ENCODE measurements at places on chromosomes 4 and X.

DNA sequence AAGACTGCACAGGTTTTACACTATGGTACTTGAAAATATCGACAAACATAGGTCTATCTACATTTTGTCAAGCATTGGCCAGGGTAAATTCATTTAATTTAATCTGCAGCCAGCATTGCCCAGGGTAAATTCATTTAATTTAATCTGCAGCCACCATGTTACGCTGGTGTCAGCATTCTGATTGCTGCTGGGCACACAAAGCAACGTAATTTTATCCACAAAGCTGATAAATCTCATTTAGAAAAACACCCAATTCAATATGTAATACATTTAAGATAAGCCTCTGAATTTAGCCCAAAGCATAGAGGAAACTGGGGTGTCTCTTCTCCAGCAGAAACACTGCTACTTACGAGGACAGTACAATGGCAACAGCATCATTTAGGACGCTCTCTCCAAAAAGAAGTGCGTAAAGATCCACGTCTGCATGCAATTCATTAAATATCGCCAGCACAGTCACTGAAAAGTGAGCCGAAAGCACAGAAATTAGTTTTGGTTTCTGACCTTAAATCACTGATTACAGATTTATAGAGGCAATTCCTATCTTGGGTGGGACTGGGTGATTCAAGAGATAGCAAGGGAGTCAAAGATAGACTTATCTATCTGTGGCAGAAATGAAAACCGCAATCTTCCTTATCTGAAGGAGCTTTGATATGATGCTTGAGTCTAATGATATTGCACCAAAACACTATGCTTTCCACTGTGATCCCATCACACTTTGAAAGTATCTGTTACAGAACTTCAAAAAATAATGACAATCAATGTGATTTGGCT is 88.8 kb downstream of the CHST7 start:
- no peak for DNase-seq

DNA sequence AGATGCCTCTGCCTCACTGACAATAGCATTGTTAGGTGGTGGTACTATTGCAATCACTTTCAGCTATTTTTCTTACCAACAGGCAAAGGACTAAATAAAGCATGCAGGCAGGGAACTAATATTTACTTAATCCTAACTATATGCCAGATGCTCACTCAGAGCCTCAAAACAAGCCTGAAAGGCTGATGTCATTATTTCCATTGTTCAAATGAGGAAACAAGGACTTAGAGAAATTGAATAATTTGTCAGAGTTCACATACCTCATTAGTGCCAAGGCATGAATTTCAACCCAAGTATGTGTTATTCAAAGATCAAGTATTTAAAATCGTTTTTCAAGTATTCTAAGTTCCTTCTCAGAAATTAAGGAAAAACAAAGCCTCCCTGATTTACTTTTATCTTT is 374.9 kb upstream of the TECRL start:
- DNase-seq: no peak

- no peak for DNase-seq
Observed at GRCh38 chr4:139858436-139859205, 193.0 kb downstream of the MGST2 start.

DNA sequence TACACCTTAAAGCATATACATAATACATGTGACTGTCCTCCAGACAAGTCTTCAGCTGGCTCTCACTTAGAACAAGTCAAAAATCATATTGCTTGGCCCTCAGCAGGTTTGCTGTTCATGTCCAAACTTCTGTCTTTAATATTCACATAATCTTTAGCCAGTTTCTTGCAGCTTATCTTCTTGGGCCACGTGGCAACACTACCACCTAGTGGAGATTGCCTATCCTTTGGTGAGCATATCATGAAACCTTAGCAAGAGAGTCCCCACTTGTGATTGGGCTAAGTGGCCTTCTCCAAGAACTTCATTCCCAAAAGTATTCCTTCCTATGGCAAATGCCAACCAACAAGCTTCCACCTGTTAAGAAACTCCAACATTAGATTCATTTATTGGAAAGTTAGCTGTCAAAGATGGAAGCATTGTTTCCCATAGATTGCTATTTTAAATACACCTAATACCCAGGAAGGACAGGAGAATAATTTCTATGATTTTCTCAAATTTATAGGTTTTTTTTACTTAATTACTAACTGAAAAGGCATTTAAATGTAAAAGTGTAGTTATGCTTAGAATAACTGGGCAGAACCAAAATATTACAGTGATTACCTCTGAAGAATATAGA is 231.9 kb upstream of the INTU start:
- peak; percentile 43 for DNase-seq

DNA sequence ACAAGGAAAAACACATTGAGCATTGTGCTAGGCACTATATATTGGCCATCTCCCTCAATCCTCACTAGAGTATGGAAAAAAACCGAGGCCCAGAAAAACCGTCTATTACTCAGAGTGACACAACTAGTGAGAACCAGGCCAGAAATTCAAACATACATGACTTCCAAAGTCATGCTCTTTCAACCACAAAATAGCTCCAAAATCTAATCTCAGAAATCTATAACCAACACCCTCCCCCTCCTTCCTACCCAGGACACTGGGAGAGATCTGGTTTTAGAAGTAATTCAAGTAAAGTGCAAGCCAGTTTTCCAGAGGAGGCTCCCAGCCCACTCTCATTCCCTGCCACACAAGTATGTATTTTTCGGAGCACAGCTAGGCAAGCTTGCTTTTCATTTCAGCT is 7.6 kb downstream of the HS3ST1 start:
- DNase-seq: no peak

DNA sequence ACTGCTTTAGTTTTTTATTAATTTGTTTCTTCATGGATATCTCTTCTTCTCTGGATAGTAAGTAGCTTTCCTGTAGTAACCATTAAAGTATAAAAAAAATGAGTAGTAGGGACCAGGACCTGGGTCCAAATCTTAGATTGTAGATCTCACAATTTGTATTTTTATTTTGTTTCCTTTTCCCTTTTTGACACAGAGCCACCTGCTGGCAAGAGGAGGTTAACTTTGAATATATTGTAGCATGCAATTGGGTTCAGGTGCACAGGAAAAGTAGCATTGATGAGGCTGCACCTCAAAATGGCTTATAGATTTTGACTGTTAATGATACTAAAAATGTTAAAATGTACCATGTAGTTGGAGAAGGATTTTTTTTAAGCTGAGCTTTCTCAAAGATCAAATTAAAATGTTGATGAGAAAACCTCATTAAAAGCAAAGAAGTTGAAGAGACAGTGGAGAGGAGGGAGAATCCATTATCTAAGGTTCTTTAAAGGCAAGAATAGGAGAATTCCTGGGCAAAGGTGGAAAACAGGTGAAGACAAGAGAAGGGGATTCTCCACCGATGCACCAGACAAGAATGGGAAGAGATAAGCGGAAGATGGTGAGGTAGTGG is 48.3 kb upstream of the HPGDS start:
- peak; percentile 6 for DNase-seq

GRCh38 chr4:24912252-24913118 is at the start of gene CCDC149:
Gene CCDC149, minus strand, starts transcription at chr4:24913042. Its CDS starts 178 bp downstream, at chr4:24912864.
- DNase-seq: peak; percentile 50

- no peak for DNase-seq
Observed at GRCh38 chrX:17587366-17587765, 149.9 kb upstream of the SCML1 start.

DNA sequence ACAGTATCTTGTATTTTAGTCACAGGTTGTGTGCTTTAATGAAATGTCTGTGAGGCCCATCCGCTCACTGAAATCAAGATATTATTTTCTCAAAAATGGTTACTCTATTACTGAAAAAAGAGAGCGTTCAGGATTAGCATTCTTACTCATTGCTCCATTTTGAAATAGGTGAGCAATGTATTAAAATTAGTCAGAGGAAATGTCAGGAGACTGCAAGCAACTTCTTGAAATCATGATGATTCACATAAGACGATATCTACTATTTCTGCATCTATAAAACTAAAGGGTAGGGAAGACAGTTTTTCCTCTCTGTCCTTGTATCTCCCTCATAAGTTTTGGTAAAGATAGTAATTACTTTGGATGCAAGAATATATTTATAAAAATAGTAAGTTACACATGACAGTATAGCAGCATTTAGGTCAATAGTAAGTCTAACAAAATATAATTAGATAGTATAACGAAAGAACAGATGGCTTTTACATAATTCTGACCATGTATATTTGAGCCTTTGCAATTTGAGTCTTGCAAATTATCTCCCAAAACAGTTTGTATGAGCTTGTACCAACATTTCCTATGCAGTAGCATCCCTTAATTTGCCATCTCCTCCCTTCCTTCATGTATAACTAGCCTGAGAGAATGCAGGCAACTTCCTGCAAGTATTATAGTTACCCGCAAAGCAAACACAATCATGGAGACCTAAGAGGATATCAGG is 937.8 kb downstream of the PCDH7 start:
- no peak for DNase-seq

GRCh38 chr4:10096978-10097335 is 19.6 kb downstream of the WDR1 start:
- DNase-seq: no peak

- peak; percentile 18 for DNase-seq
Observed at GRCh38 chr4:79241846-79242245, 84.0 kb downstream of the NAA11 start.

DNA sequence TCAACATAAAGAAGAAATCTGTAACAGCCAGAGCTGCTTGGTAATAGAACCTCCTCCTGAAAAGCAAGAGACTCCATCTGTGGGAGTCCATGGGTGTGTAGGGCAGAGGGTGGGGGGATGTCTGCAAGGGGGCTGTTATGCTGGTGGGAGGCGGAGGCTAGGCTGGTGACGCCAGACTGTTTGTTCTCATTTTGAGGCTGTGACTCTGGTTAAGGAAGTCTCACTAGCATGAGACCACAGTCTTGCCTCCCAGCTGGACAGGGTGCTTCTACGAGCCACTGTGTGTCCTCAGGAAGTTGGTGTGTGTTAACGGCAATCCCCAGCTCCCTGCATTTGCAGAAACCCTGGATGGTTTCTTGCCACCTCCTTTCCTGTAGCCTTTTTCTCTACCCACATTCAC is 79.8 kb downstream of the NSUN7 start:
- no peak for DNase-seq

DNA sequence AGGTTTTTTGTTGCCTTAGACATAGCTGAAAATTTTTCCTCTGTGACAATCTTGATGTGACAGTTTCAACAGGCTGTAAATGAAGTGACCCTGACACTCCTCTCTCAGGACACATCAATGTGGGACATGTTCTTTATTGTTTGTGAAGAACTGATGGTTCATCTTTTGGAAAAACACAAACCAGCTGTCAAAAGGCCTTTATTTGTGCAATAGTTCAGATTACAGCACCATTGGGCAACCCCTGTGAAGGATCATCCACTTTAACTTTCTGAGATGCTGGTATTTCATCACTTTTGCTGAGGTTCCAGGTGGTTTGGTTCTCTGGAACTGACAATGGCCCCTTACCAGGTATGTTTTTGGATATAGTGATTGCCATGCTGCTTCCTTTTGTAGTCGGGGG is 40.3 kb downstream of the OSTC start:
- DNase-seq: no peak

- DNase-seq: no peak
Observed at GRCh38 chrX:69234624-69235023, 69.4 kb upstream of the PJA1 start.

DNA sequence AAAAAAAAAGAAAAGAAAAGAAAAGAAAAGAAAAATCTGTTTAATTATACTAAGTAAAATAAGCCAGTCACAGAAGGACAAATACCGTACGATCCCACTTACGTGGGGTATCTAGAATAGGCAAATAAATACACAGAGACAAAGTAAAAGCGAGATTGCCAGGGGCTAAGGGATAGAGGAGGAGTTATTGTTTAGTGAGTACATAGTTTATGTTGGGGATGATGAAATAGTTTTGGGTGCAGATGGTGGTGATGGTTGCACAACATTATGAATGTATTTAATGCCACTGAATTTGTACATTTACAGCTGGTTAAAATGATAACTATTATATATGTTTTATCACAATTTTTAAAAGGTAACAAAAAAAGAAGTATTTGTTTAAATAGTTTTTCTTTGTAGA is 7.1 kb downstream of the CA5B start:
- DNase-seq: no peak

- no peak for DNase-seq
Observed at GRCh38 chr4:56077676-56078075, 128.9 kb downstream of the CEP135 start.

GRCh38 chrX:103250977-103251376 is 4.0 kb downstream of the TCEAL8 start:
- no peak for DNase-seq

- DNase-seq: no peak
Observed at GRCh38 chrX:47169273-47169672, 24.3 kb downstream of the RBM10 start.

DNA sequence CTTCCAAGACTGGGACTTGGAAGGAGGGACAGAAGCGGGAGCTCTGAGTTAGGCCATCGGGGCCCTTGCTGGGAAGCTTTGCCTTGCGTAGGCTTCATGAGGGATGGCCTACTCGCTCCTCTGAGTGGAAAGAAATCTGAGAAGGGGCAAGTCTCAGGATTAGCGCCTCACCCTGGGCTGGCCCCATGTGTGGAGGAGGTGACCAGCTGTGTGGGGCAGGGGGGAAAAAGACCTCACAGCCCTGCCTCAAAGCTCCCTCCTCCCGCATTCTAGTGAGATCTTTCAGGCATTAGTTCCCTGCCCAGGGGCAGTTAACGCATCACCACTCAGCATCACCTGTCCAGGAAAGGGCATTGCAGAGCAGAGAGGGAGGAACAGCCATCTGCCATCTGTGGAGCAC is 156.1 kb downstream of the ENPP6 start:
- no peak for DNase-seq

- DNase-seq: no peak
Observed at GRCh38 chr4:81116566-81116965, 86.1 kb downstream of the BMP3 start.

- DNase-seq: no peak
Observed at GRCh38 chr4:161555689-161556660, 607.8 kb downstream of the FSTL5 start.

- no peak for DNase-seq
Observed at GRCh38 chr4:48047421-48047844, 30.9 kb downstream of the NIPAL1 start.

DNA sequence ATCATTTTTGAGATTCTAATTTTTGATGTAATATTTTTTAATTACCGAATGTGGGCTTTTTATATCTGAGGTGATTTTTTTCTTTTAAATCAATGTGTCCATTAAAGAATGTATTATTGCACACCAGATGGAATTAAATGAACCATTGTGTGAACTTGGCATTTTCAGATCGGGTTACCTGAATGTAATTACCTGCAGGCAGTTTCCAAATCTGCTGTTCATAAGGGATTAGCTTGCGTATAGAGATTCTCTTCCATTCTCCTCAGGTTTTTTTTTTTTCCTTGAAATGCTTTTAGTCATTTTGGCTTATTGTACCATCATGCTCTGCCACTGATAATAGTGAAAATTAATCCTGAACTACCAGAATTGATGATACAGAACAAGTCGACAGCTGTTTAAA is 511.5 kb upstream of the ATOH1 start:
- DNase-seq: no peak

Data from SW480 (cell line).